Forelimb muscle (tissue), 1 donor: ENCODE measurements at places on chromosomes 7 and 10. TPM values are rescaled to one million over a fixed set of nuclear protein-coding genes. Genes with fewer than 3 reads are reported as not detected.

Gene CYP17A1
- 1.1 TPM for polyA plus RNA-seq

Gene TRIM73
- 4.6 TPM for polyA plus RNA-seq

DNA sequence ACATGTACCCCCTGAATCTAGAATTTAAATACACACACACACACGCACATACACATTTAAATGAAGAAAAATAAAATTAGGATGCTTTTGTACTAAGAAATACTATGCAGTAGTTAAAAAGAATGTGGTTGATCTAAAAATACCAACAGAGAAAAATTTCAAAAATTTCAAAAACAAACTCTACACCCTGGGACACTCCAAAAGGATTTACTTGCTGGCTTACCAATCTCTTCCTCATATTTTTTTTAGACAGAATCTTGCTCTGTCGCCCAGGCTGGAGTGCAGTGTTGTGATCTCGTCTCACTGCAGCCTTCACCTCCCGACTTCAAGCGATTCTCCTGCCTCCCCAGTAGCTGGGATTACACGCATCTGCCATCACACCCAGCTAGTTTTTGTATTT lies 80.9 kb downstream of the HIP1 start:
- no peak for DNase-seq

Gene GRID2IP
- 0.10 TPM for polyA plus RNA-seq

GRCh38 chr7:78752554-78752953 lies 700.9 kb downstream of the MAGI2 start:
- DNase-seq, result no peak
